ENCODE measurements at places on chromosomes 16 and 17. TPM values are rescaled to one million over a fixed set of nuclear protein-coding genes. Genes with fewer than 3 reads are reported as not detected.

The GRB7 gene
- total RNA-seq = 0.85 TPM

DNA sequence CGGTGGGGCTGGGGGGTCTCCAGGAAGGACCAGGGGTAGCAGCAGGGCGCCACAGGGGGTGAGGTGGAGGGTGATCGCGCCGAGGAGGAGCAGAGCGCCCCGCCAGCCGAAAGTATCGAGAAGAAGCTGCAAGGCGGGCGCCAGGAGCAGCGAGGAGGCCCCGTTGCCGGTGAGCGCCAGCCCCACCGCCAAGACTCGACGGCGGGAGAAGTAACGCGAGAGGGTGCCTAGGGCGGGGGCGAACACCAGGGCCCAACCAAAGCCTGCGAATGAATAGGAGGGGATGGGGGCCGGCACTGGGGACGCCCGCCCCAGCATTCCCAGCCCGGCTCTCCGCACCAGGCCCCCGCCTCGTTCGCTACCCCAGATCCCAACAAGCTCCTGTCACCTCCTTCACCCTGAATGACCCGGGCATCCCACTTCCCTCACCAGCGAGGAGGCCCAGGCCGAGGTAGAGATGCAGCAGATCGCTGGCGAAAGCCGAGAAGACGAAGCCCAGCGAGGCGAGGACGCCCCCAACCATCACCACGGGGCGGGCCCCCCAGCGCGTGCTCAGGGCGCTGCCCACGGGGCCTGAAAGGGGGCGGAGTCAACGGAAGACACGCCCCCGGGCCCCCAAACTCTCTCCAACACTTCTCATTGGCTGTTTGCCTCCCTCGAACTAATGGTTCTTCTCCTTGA, 1.3 kb downstream of the SLC16A11 start:
- ATAC-seq = no peak

DNA sequence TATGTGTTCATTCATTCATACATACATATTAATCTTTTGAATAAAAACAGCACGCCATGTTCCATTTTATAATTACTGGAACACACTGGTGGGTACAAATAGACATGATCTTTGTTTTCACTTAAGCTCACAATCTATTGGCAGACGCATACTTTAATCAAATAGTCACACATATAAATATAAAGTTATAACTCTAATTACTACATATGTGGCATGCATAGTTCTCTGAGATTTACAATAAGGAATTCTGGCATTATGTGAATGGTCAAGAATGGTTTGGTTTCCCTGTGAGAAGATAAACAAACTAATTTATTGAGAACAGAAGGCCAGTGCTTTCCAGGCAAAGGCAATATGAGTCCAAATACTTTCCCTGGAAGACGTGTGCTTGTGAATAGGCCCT, 576.2 kb downstream of the CDH8 start:
- no peak for ATAC-seq

GRCh38 chr16:11742093-11742535, 543 bp downstream of the TXNDC11 start:
- ATAC-seq = no peak

Measured in gastroesophageal sphincter (tissue), 4 donors.